ENCODE measurements at places on chromosomes 4 and X. TPM values are rescaled to one million over a fixed set of nuclear protein-coding genes. Genes with fewer than 3 reads are reported as not detected.
A peak's percentile ranks its signal among the peaks of the same experiment; 100 is the strongest.

GRCh38 chr4:62117886-62118285, 917.8 kb downstream of the ADGRL3 start:
- DNase-seq, result no peak

DNA sequence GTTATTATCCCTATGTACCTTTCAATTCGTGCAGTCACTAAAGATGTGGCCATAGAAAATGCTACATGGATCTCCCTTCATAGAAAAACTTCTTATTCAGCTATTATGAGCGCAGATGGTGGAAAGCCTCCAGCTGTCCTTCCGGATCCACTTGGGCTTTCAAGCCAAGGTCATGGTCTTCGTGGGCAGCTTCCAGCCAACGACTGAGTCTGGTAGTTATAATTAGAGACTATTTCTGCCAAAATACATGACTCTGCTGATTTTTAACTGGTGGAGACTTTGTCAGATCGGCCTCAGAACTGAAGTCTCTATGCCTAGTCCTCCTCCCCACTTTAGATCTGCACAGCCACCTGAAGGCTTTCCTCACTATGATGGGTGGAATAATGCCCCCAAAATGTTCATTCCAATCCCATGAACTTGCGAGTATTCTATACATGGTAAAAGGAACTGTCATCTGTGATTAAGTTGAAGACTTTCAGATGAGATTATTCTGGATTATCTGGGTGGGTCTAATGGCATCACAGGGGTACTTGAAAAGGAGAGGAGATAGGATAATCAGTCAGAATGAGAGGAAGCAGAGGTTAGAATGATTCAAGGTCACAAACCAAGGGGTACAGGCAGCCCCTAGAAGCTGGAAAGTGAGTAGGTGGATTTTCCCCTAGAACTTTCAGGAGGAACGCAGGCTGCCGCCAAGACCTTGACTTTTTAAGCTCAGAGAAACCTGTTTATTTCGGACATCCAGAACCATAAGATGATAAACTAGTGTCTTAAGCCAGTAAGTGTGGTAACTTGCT, 171.1 kb upstream of the CXCL13 start:
- DNase-seq, result no peak

DNA sequence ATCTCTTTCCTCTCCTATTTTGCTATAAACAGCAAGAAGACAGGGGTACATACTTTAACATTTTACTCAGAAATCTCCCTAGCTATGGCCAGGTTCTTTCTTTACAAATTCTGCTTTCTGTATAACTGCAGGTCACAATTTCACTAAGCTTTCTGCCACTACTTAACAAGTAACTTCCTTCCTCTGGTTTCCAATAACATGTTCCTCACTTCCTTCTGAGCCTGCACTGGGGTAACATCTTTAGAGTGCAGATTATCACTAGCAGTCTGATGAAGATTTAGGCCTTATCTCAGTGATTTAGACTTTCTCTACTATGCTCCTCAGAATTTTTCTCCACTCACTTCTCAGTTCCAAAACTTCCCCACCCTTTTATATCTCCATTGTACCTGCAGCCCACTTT, 1930.5 kb upstream of the AGA start:
- DNase-seq, result no peak

DNA sequence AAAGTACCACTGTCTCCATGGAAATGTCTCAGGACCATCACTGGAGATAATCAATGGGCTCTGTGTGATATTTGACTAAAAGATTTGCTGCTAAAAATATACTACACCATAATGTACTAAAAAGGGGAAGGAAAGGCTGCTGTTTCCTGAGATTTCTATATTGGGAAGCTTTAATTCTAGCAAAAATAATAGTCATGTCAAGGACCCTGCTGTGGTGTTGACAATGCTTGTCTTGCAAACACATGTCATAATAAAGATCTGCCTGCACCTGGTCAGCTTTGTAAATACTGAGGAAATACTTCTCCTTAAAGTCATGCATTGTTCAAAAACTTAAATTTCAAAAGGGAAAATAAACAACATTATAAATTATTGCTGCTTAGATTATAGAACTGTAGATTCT, 417.9 kb downstream of the GPM6A start:
- no peak for DNase-seq

DNA sequence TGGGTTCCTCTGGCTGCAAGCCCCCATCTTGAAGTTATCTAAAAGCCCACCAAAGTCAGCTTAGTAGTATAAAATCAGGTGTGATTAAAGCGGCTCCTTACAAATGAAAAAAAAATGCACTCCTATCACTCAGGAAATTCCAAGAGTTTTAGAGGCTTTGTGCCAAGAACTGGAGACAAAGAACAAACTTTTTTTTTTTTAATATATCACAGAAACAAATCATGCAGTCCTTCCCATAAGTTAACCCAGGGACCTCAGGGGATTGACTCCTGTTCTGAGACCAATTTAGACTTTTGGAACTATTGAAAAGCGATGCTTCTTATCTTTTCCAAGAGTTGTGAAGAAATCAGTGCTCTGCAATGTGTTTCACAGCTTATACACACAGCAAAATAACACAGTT, 53.6 kb downstream of the HHIP start:
- no peak for DNase-seq

GRCh38 chrX:28108186-28108945, 127.1 kb upstream of the DCAF8L1 start:
- no peak for DNase-seq

- no peak for DNase-seq
Measured at GRCh38 chr4:147513091-147513490, 32.2 kb downstream of the EDNRA start.

GRCh38 chrX:44544036-44544435, 1.4 kb upstream of the FUNDC1 start:
- DNase-seq, result no peak

DNA sequence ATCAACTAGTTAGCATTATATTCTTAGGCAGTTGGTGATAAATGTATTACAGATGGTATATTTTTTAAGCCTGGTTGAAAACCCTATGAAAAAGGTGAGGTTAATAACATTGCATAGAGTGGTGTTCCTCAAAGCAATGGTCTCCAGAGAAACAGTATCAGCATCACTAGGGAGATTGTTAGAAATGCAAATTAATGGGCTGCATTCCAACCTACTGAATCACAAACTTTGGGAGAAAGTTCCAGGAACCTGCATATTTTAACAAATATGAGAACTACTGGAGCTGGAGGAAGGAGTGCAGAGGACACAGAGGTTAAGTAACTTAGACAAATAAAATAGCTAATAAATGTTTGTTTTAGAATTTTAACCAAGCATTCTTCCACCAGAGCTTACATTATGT, 166.9 kb upstream of the PCDH10 start:
- DNase-seq, result no peak

- no peak for DNase-seq
Measured at GRCh38 chr4:107060388-107060787, 24.3 kb upstream of the DKK2 start.

DNA sequence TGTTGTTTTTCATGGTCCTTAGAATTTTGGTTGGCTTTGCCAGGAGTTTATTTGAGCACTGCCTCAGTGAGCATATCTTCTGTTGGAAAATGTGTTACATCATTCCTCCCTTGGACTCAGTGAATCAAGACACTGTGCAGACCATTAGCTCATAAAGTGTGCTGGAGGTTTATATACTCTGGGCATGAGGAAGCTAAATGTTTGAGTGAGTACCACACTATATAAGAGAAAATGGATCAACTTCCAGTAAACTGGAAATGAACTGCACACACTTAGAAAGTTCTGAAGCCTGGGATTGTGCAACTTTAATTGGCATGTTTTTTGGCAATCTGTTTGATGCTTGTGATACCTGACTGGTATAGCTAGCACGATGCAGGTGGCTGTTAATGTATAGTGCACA, 75.9 kb downstream of the LIMCH1 start:
- no peak for DNase-seq

DNA sequence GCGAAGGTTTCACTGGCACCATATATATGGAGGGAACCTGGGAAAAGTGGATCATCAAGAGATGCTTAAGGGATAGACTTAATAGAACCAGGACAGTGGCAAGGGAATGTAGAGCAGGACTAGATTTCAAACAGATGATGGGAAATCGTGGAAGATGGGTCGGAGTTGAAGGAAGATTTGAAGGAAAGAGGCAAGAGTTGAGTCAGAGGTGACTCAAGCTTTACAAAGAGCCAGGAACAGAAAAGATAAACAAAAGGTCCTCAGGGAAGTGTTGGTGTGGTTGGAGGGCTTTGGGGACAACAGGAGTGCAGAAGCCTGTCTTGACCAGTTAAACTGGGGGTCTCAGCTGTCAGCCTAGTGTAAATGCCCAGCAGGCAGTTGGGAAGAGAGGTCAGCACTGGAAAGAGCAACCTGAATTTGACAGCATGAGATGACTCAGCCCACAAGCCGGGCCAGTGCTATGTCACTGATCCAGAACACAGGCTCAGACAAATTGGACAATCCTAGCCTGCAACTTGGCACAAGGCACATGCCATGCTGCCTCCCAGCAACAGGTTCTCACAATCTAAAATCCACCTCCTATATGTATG, 230.5 kb downstream of the IDS start:
- no peak for DNase-seq

DNA sequence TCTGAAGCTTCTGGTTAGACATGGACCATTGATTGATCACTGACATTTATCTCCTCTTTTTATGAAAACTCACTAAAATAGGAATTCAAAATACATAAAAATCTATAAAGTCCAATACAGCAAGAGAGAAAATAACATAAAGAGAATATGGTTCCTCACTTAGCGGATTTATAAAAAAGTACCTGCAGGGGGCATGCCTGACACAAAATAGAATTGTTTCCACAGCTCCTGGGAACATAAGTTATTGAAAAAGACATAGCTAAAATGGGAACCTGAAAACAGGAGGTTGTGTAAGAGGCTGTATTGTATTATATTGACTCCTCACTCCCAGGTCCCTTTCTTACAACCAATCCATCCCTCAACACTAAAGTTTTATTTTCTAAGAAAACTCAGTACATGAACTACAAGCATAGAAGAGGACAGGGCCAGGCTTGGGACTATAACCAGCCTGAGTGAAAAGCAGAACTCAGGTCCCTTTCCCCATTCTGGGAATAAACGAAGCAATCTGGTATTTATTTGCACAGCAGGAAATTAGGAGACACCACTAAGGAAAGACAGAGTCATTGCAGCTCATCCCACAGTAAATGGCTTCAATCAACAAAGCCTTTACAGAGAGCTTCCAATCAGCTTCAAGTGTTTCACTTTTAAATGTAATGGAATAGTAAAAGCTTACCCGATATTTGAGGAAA, 121.1 kb upstream of the NDST4 start:
- peak; percentile 31 for DNase-seq

DNA sequence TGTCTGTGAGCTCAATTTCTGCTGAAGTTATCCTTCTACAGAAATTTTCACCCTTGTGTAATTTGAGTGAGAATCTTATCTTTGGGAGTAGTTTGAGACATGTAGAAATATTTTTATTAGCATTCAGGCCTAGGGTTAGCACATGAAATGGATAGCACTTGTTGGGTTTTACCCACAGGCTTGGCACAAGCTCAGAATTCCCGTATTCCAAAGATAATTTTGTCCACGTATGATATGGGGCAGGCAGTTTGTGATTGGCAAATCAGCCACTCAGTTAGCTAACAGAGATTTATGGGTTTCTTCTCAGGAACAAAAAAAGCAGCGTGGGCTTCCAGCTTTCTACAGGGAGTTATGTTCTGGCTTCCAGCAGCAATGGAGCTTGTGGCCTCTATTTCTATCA, 117.9 kb upstream of the DCAF8L1 start:
- DNase-seq, result no peak

DNA sequence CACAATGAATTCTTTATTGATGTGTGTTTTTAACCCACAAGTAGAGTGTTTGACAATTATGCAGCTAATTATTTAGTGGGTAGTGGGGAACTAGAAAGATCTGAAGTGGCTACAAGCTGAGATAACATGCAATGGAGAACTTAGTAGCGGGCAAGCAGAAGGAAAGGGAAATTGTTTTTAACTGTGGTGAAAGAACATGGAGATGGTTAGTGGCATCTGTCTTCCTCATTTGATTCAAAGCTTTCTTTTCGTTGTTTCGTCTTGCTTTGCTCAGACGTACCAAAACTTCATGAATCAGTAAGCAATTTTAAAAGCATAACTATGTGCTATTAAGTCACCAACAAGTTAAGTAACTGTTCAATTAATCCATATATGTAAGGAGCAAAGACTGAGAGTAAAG, 169.9 kb downstream of the BANK1 start:
- DNase-seq, result no peak

The TRIM61 gene
- not detected for total RNA-seq
